ENCODE measurements at places on chromosomes 3 and 15.

- no peaks in the 10 kb centered on the region for H3K36me3 ChIP-seq
- DNase-seq = no peak
- H3K27ac ChIP-seq = no peak overlapping the region
- H3K4me1 ChIP-seq = no peaks in the 10 kb centered on the region
- H3K27me3 ChIP-seq = peaks cover 19% of the 10 kb centered on the region
Observed at GRCh38 chr3:155086051-155086450, 5.9 kb downstream of the MME start.

- no peak for DNase-seq
- H3K4me3 ChIP-seq = no peak overlapping the region
- no peak overlapping the region for H3K27ac ChIP-seq
- no peaks in the 10 kb centered on the region for H3K27me3 ChIP-seq
Observed at GRCh38 chr15:96860741-96861140, 530.2 kb downstream of the NR2F2 start.

- H3K4me3 ChIP-seq = no peak overlapping the region
- DNase-seq = no peak
- no peaks in the 10 kb centered on the region for H3K4me1 ChIP-seq
- no peak overlapping the region for H3K27ac ChIP-seq
- H3K27me3 ChIP-seq = no peaks in the 10 kb centered on the region
Observed at GRCh38 chr3:175278680-175279079, 419.5 kb downstream of the NAALADL2 start.

DNA sequence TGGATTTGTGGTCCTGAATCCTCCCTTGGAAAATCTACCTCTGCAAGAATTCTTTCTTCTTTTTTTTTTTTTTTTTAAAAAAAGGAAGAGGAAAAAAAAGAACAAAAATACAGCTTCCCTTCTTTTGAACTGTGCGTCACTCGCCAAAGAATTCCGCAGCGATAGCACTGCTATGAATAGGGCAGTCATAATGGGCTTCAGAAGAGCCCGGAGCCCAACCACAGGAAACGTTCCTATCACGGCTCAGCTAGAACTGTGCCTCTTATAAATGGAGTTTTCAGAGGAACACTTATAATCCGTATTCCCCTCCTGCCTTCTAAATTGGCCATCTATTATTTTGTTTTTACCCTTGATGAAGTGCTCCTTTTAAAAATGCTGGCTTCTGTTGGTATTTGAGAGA is 227.7 kb downstream of the ADAMTS17 start:
- H3K27me3 ChIP-seq = no peaks in the 10 kb centered on the region
- H3K4me3 ChIP-seq = no peak overlapping the region
- H3K36me3 ChIP-seq = no peaks in the 10 kb centered on the region
- no peak overlapping the region for H3K27ac ChIP-seq

DNA sequence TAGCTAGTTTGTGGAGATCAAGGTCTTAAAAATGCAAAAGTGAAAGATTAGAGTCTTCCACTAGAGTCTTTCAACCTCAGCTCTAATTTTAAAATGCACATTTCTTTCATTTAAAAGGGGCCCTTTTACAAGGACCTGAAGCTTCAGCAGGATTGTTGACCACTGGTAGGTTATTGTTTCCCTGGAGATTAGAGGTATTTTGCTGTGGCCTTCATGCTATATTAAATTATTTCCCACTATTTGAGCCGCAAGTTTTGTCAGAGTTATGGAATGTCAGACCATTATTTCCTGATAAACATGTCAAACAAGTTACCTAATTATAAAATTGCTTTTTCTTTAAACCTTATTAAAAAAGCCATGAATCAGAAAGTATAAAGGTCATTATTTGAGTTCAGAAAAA is 103.1 kb upstream of the CCNL1 start:
- DNase-seq = no peak
- H3K27ac ChIP-seq = no peak overlapping the region
- H3K27me3 ChIP-seq = no peaks in the 10 kb centered on the region
- no peak overlapping the region for H3K4me3 ChIP-seq
- no peaks in the 10 kb centered on the region for H3K4me1 ChIP-seq

- H3K4me1 ChIP-seq = no peaks in the 10 kb centered on the region
- H3K36me3 ChIP-seq = no peaks in the 10 kb centered on the region
- no peaks in the 10 kb centered on the region for H3K27me3 ChIP-seq
Observed at GRCh38 chr3:94173673-94174434, 111.0 kb downstream of the NSUN3 start.

GRCh38 chr15:99123713-99124451 is 19.0 kb downstream of the SYNM start:
- no peaks in the 10 kb centered on the region for H3K27me3 ChIP-seq
- no peak overlapping the region for H3K27ac ChIP-seq
- peaks cover 20% of the 10 kb centered on the region for H3K4me1 ChIP-seq
- DNase-seq = peak; percentile 27
- H3K36me3 ChIP-seq = no peaks in the 10 kb centered on the region
- H3K4me3 ChIP-seq = no peak overlapping the region

GRCh38 chr15:101504373-101504772 is 14.9 kb upstream of the PCSK6 start:
- peaks cover 17% of the 10 kb centered on the region for H3K4me1 ChIP-seq
- DNase-seq = no peak
- no peak overlapping the region for H3K27ac ChIP-seq
- H3K27me3 ChIP-seq = no peaks in the 10 kb centered on the region

GRCh38 chr15:56523521-56523920 is 58.6 kb upstream of the MNS1 start:
- no peak for DNase-seq
- H3K36me3 ChIP-seq = no peaks in the 10 kb centered on the region
- H3K4me1 ChIP-seq = no peaks in the 10 kb centered on the region
- H3K27me3 ChIP-seq = no peaks in the 10 kb centered on the region
- H3K27ac ChIP-seq = no peak overlapping the region
- H3K4me3 ChIP-seq = no peak overlapping the region

DNA sequence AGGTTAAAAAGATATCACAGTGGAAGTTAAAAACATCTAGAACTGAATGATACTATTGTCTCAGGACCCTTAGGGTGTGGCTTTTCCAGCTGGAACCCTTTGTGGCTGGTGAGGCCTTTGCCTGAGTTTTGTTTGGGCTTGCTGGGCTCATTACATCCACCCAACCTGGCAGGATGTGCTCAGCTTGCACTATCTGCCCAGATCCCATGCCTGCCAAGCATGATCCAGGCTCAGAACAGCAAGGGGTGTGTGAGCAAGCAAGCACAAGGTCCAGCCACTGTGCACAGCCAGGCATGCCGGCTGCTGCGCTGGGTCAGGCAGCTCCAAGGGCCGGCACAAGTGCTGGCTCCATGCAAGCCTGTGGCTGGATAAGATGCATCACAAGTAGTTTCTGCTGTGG is 512.7 kb upstream of the CDIN1 start:
- no peaks in the 10 kb centered on the region for H3K36me3 ChIP-seq
- no peak for DNase-seq
- no peak overlapping the region for H3K4me3 ChIP-seq
- H3K4me1 ChIP-seq = no peaks in the 10 kb centered on the region
- H3K27me3 ChIP-seq = no peaks in the 10 kb centered on the region

DNA sequence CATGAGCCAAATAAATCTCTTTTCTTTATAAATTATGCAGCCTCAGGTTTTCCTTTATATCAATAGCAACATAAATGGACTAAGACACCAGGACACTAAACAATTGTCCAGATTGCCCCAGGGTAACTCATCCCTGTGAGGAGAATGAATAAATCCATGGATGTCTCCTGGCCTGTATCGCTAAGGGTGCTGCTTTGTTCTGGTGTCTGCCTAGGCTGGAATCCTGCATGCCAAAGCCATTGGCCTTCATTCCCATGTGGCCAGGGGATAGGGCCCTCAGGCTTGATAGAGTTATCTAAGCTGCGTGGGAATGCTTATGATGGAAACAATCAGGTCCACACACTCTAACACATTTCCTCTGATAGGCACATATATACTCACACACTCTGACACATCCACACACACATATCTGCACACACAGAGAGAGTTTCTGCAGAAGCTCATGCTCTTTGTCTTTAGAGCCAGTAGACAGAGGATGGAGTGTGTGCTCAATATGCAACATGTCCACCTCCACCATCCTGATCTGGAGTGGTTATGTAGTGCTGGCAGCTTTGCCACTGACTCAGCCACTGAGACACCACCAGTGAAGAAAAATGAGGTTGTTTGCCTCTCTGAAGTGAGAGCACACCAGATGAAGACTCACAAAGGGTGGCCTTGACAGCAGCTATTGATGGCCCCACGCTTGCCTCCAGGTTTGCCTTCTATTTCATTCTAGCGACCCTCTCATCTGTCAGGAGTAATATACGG is 24.0 kb upstream of the DGKG start:
- H3K4me1 ChIP-seq = no peaks in the 10 kb centered on the region
- no peak overlapping the region for H3K4me3 ChIP-seq
- H3K36me3 ChIP-seq = no peaks in the 10 kb centered on the region
- no peak for DNase-seq

DNA sequence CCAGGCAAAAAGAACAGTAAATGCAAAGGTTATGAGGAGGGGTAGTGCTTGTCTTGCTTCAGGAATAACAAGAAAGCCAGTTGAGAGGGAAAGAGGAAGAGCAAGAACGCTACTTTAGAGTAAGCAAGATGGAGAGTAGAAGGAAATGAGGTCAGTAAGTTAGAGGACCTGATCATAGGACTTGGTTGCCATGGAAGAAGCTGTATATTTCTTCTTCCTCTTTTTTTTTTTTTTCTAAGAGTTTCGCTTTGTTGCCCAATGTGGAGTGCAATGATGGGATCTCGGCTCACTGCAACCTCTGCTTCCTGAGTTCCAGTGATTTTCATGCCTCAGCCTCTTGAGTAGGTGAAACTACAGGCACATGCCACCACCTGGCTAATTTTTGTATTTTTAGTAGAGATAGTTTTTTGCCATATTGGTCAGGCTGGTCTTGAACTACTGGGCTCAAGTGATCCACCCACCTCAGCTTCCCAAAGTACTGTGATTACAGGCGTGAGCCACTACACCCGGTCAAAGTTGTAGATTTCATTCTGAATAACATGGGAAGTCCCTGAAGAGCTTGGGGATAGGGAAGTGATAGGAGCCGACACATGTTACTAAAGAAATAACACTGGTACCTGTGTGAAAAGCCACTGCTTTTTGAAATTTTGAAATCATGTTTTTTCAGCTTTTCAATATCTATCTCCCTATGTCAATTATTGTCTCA is 527.9 kb upstream of the NAALADL2 start:
- H3K4me3 ChIP-seq = no peak overlapping the region
- DNase-seq = peak; percentile 93
- peak overlapping the region; percentile 91 for H3K27ac ChIP-seq
- peaks cover 34% of the 10 kb centered on the region for H3K4me1 ChIP-seq
- H3K27me3 ChIP-seq = no peaks in the 10 kb centered on the region

DNA sequence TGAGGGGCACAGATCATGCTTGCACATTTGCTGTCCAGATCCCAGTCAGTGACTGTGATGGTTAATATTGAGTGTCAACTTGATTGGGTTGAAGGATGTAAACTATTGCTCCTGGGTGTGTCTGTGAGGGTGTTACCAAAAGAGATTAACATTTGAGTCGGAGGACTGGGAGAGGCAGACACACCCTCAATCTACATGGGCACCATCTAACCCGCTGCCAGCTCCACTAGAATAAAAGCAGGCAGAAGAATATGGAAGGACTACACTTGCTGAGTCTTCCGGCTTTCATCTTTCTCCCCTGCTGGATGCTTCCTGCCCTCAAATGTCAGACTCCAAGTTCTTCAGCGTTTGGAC is 5.1 kb downstream of the GP9 start:
- H3K4me3 ChIP-seq = no peak overlapping the region
- no peaks in the 10 kb centered on the region for H3K36me3 ChIP-seq
- peaks cover 3% of the 10 kb centered on the region for H3K27me3 ChIP-seq
- peaks cover 4% of the 10 kb centered on the region for H3K4me1 ChIP-seq
- no peak for DNase-seq

DNA sequence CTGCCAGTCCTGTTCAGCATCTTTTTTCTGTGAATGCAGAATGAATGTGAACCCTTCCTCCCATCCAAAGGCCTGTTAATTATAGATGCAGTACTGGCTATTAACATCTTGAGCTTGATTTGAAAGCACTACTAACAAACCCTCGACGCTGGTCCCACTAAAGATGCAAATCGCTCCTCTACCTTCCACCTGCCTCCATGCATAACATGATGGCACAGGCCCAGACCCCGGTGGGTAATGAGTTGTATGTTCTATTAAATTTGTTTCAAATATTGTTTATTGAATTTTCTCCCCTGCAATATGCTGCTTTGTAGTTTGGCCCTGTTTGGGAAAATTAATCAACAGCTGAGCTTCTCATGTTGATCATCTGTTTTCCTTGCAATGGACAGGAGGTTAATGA is 69.3 kb downstream of the RAB11A start:
- no peaks in the 10 kb centered on the region for H3K27me3 ChIP-seq
- no peaks in the 10 kb centered on the region for H3K4me1 ChIP-seq
- H3K36me3 ChIP-seq = no peaks in the 10 kb centered on the region
- H3K4me3 ChIP-seq = no peak overlapping the region
- H3K27ac ChIP-seq = no peak overlapping the region

DNA sequence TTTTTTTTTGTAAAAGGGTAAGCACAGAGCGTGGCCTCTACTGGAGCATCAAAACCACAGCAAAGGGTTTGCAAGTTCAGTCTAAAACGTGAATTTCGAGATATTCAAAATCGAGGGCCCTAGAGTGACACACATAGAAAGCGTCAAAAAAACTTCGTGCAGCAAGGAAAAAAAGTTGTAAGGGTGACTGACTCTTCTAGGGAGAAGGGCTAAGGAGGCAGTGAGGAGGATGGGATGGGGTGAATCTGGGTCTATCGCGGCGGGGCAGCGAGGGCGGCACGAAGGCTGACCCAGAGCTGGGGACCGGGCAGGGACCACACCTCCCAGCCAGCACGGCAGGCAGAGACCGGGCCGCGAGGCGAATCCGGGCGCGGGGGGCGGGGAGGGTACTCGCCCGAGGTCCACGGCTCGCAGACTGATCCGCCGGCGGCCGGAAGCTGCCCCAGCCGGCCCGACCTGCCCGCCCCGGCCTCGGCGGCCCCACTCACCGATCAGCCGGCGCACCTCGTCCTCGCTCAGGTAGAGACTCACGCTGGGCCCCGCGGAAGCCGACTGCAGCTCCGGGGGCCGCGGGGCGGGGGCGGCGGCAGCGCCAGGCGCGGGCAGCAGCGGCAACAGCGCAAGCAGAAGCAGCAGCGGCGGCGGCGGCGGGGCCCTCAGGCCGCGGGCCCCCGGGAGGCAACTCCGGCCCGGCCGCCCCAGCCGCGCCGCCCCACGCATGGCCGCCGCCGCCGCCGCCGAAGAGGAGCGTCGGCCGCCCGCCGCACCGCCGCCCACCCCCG is 533 bp downstream of the RYK start:
- H3K27ac ChIP-seq = no peak overlapping the region
- no peak for DNase-seq
- H3K27me3 ChIP-seq = no peaks in the 10 kb centered on the region
- H3K4me3 ChIP-seq = peak overlapping the region; percentile 45
